ENCODE measurements at places on chromosomes 3 and 15.

DNA sequence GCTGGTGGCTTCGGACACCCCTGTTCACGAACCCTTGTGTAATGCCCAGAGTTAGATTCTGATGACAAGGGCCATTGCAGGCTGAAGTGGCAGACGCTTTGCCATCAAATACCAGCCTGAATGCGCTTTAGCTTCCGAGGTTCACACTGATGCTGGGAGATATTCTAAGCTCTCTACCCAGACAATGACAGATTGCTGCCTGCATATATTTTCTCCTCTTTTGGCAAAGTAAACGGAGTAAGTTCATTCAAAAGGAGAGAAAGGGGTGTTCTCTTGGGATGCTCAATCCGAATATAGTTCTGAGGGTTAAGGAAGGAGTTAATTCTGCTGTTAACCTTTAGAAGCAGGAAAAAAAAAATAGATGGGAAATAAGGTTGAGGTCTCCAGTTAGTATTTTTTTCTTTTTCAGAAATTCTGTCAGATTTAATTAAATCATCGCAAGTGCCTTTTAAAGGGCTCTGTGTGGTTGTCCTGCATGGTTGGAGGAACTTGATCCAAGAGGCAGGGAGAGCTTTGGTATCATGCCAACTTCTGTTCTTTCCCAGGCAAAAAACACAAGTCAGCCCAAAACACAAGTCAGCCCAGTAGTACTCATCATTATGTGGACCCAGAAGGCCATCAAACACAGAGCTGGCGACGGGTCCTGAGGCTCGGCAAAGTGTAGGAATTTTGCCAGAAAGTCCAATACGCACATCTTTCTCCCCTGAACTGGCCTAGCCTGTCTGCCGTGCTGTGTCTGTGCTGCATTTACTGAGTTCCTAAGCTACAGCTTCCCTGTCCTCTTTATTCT is 70.9 kb upstream of the ST8SIA2 start:
- no peak for DNase-seq

GRCh38 chr3:56365905-56366640 is 102.2 kb downstream of the ERC2 start:
- DNase-seq: no peak

DNA sequence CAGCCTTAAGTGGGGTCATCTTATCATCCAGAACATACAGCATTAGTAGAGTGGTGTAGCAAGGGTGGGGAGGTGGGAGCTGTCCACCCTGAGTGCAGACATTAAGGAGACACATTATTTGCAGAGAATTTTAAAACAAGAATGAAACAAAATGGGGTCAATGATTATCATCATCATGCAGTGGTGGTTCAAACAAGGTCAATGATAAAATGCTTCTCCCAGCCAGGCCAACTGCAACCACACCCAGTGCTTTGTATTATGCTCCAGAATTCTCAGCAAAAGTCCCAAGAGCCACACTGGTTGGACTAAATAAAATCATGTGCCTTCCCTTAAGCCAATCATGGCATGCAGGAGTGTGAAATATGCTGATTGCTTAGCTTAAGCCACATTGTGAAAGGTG is 96.7 kb upstream of the FHIT start:
- no peak for DNase-seq

- DNase-seq: no peak
Observed at GRCh38 chr3:194053136-194053535, 82.8 kb upstream of the HES1 start.

DNA sequence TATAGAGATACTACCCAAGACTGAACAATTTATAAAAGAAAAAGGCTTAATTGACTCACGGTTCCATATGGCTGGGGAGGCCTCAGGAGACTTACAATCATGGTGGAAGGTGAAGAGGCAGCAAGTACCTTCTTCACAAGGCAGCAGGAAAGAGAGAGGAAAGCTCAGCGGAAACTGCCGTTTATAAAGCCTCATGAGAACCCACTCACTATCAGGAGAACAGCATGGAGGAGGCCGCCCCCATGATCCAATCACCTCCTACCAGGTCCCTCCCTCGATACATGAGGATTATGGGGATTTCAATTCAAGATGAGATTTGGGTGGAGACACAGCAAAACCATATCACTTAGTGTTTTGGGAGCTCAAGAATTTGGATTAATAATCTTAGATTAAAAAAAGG is 240.2 kb downstream of the UACA start:
- no peak for DNase-seq

GRCh38 chr3:177234121-177234520 is 36.8 kb upstream of the TBL1XR1 start:
- no peak for DNase-seq

DNA sequence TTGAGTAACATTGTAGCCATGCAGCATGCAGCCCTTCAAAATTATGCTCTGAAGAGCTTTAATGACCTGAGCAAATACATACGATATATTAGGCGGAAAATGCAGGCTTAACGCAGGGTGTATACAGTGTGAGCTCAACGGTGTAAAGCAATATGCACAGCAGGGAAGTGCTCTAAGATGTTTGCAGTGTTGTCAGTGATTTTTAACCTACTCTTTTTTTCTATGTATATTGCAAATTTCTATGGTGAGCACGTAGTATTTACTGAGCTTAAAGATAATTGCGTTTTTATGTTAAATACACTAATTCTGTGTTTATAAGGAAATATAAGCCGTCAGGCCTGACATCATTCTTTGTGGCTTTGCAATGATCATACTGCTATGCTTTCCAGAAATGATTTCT is 42.1 kb downstream of the DGKG start:
- DNase-seq: no peak

DNA sequence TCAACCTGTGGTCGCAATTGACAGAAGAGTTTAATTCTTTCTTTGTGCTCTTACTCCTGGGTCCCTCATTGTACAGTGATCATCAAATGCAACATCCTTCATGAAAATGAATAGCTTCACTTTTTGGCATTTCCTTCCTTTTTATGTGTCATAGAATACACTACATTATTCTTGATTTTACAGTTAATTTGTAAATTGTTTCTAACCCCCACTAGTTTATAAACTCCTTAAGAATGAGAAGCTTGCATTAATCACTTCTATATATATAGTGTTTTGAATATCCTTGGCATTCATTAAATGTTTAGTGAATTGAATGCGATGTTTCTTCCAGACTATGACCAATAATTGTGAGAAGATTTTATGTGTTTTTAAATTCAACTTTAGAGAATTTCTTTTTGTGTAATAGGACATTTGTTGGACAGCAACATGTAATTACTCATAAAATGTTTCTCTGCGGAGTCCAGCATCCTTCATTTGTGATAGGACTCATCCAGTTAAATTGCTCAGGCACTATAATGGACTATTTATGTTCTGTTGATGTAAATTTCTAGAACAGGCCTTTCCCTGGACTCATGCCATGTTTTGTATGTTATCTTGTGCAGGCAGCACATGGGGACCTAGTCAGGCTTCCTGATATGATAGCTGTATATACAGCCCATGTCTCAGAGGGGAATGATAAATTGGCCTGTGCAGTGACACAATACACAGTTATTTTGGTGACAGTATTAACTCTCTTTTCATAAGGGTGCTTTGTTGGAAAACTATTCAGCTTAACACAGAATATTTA is 51.3 kb downstream of the MBNL1 start:
- DNase-seq: no peak

- DNase-seq: no peak
Observed at GRCh38 chr15:40046721-40047414, 7.9 kb upstream of the SRP14 start.

- DNase-seq: peak; percentile 72
Observed at GRCh38 chr15:68795298-68795848, 25.3 kb downstream of the ANP32A start.

DNA sequence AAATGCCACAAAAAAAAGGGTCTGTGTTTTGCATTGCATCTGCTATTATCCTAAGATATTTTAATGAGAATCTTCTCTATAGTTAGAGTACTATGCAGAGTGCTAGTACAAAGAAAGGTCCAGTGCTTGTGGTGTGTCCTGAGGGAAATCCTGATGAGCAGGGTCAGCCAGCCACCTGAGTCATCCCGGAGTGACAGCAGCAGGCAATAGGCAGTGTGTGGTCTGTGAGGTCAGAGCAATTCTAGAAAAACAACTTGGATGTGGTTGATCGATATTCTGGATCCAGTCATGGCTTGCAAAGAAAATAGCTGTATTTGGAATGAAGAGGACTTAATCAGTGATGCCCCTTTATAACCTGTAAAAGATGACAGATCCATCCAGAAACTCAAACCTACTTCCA is 119.2 kb downstream of the CTNNB1 start:
- no peak for DNase-seq

GRCh38 chr3:148809835-148810234 is 17.8 kb upstream of the CPB1 start:
- no peak for DNase-seq

GRCh38 chr3:137150825-137151224 is 193.0 kb downstream of the IL20RB start:
- no peak for DNase-seq

- no peak for DNase-seq
Observed at GRCh38 chr3:183498634-183499033, 56.9 kb downstream of the KLHL6 start.

DNA sequence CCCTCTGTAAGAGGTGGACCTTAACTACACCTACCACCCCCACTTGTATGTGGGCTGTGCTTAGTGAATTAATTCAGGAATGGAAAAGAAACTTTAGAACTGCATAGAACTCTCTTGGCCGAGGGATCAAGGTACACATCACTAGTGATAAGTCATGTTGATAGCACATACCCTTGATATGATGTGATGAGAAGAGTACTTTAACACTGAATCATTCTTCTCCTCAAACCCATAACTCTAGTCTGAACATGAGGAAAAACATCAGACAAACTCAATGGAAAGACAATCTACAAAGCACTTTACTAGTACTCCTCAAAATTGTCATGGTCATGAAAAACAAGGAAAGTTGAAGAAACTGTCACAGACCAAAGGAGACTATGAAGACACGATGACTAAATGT is 87.6 kb downstream of the P2RY1 start:
- DNase-seq: no peak

- DNase-seq: no peak
Observed at GRCh38 chr3:83524901-83525300, 1433.9 kb upstream of the CADM2 start.

- no peak for DNase-seq
Observed at GRCh38 chr15:50940506-50940905, 32.0 kb downstream of the AP4E1 start.

DNA sequence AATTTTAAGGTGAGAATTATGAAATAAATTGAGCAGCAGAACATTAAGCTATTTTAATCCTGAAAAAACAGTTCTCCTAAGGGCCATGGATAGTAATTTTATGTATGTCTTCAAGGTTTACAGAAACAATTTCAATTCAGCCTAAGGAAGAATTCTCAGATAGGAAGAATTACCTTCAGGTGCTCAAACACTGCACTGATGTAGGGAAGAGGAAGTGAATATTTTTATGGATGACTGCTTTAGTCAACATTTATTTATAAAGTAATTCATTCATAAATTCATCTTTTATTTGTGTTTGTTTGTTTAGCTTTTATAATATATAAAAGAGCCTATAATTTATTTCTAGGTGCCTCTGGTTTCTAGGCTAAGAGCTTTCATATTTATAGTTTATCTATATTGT is 620.7 kb downstream of the NAALADL2 start:
- no peak for DNase-seq

DNA sequence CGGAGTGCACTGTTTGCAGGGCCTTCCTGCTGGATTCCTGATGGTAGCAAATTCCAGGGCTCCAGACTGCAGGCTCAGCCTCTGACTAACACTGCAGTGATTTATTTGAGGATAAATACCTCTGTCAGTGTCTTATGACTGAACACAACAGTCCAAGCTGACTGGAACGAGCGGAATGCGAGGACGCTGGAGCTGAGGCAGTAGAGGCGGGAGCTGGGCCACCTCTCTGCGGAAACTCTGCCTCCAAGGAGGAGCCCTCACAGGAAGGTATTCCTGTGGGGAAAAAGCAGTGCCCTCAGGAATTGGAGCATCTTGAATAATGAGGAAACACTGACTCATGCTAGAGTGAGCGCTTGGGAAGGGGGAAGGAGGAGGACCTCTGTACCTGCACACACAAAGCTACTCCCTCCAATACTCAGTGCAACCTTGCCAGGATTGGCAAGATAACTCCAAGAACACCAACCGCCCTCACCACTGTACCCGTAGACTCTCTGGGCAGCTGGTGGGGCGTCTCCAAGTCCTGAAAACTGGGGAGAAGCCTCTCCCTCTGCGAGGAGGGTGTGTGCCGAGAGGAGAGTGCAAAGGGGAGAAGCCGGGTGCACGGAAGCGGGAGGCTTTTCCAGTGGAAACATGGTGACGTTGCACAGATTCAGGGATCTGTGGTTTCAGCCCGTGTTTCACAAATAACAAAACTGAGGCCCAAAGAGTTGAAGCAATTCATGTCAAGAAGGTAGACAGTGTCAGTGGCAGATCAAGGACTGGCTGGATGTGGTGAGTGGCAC is 43.0 kb downstream of the VGLL4 start:
- DNase-seq: no peak

DNA sequence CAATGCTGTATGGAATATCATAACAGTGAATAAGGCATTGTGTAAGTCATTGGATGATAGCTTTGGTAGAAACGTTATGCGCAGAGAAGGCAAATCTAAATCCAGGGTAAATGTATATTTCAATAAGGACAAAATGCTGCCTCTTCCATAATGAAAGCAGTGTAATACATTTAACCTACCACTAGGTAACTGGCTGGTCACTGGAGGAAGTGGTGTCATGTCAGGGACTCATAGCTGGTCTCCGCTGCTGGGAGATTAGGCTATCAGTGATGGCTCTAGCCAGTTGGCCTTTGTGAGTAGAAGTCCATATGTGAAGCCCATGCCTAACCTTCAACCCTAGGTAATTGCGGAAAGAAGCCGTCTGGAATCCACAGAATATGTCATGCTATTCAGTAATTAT is 140.9 kb downstream of the NLGN1 start:
- no peak for DNase-seq

DNA sequence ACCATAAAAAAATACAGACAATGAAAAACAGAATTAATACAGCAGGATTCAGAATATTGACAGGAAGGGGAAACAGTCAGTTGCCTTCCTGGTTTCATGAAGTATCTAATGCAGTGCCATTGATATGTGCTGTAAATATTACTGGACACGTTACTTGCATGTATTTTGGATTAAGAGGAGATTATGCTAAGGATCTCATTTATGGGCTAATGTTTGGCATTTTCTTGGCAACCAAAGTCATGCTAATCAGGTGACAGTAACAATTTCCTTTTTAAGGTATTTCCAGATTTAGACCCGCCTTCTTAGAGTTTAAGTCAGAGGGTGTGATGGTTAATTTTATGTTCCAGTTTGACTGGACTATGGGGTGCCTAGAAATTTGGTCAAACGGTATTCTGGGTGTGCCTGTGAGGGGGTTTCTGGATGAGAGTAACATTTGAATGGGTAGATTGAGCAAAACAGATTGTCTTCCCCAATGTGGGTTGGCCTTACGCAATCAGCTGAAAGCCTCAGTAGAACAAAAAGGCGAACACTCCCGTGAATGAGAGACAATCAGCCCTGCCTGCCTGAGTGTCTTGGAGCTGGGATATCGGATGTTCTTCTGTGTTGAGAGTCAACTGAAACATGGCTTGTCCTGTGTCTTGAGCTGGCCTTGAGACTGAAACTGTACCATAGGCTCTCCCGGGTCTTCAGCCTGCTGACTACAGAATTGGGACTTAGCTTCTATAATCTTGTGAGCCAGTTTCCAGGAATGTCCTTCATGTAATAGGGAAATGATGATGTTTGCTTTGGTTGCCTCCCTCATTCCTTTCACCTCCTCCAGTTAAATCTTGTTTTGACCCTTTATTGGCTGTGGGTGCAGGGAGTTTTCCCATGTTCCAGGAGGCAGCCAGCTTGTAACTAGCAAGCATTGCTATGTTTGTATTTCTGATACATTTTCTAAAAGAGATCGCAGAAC is 10.5 kb downstream of the SQOR start:
- DNase-seq: no peak

- peak; percentile 13 for DNase-seq
Observed at GRCh38 chr15:50358845-50359244, 3.8 kb upstream of the GABPB1 start.
